ENCODE measurements at places on chromosomes 7 and 10.

GRCh38 chr7:111886233-111886632 is 320.0 kb downstream of the DOCK4 start:
- no peak for DNase-seq

DNA sequence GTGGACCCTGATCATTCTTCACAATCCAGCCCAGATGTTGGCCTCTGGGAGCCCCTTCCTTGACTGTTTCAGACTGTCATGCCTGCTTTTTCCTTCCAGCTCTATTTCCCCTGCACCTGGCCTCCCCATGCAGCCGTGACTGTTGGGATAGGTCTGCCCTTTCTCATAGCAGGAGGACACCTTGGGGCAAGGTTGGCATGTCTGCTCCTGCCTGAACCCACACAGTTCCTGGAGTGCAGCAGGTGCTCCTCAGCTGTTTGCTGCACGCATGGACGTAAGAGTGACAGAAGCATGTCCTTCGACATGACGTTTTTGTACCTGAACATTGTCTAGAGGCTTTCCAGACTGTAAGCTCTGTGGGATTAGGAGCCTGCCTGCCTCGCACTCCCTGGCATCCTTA is 24.0 kb downstream of the POR start:
- DNase-seq, result no peak

- no peak for DNase-seq
Observed at GRCh38 chr7:9835199-9835598, 1138.5 kb upstream of the PHF14 start.

DNA sequence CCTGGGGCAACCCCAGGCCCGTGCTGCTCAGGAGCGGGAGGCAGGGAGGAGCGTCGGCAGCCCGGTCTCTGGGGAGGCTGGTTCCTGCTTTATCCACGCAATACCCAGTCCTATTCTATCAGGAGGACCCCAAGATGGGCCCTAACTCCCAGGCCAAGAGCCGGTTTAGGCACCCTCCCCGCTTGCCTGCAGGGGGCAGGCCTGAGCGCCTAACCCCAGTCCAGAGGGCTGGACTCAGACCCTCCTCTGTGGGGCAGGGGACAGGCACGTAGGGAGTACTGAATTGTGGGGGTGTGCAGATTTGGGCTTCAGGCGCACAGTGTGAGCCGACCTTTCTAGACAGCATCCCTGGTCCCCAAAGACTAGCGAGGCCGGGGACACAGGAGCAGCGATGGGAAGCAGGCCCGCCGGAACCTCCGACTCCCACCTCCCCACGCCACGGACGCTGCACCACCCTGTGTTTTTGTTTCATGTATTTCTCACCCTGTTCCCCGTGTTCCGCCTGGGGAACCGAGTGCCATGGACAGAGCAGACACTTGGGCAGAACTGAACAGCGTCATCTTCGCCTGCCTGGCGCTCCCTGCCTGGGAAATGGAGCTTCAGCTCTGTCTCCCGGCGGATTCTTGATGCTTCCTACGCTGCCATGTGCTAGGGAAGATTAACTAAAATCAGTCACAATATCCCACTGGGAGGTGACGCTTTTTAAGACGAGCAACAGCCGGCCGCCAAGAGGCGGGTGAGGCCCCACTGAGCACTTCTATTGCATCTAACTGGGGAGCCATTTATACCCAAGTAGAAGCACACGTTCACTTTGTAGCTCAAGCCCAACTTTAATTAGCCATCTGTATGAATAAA is 5.3 kb downstream of the NUDT1 start:
- no peak for DNase-seq

- DNase-seq, result no peak
Observed at GRCh38 chr7:155696747-155697146, 52.3 kb downstream of the RBM33 start.

GRCh38 chr10:35006836-35007235 is 83.3 kb downstream of the CUL2 start:
- no peak for DNase-seq

DNA sequence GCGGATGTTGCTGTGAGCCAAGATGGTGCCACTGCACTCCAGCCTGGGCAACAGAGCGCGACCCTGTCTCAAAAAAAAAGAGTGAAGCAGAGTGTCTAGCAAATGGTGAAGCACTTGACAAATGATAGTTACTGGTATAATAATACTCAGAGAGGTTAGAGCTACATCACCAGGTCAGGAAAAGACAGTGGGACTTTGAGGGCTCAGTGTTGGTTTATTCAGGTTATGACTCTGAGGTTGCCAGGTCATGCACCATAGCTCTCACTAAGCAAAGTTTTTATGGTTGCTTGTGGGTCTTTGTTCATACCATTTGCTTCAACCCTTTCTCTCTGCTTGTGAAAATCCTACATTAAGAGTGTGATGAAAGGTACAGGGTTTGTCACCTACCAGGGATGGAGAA is 13.6 kb downstream of the MRPS33 start:
- no peak for DNase-seq

All from type B pancreatic cell (in vitro differentiated cells).